ENCODE measurements at places on chromosomes 12 and 14.
A peak's percentile ranks its signal among the peaks of the same experiment; 100 is the strongest.

DNA sequence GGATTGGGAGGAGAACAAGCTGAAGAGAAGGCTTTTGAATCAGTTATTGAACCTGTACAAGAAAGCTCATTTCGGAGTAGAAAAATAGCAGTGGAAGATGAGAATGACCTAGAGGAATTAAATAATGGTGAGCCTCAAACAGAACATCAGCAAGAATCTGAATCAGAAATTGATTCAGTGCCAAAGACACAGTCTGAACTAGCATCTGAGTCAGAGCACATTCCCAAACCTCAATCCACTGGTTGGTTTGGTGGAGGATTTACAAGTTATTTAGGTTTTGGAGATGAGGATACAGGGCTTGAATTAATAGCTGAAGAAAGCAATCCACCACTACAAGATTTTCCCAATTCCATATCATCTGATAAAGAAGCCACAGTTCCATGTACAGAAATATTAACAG, 13.5 kb downstream of the MIA2 start:
- no peak for DNase-seq

DNA sequence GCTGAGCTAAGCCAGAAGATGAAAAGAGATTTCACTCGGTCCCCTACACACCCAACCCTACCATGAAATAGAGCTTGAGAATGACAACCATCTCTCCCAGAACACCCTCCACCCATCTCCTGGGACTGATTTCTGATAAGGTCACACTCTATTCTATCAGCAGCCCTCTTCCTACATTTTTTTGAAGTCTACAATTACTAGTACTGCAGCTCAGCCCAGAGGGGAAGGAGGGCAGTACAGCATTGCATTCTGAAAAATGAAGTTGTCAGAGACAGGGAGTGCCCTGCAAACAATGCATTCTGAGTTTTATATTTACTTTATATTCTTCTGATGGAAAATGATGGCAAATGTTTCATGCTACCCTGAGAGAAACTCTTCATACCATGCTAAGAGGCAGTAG, 318.5 kb downstream of the BCAT1 start:
- no peak for DNase-seq

DNA sequence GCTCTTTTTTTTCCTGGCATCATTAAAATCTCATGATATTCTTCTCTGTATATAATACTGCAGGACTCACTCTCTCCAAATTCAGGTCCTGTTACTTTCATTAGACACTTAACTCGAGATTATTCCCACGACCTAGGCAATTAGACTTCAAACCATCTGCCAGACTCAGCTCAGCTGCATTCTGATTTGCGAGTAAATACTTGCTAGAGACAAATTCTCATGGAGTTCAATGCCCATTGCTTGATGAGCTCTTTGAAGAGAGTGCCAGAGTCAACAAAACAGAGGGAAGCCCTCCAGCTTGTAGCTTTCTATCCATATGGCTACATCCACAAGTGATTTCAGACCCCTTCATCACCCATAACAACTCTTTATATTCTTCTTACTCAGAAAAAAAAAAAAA, 88.3 kb downstream of the GTF2A1 start:
- DNase-seq, result no peak

- no peak for DNase-seq
These were observed 10.1 kb downstream of the RITA1 start for GRCh38 chr12:113195598-113195997.

GRCh38 chr12:1779783-1780182, 40.6 kb upstream of the LRTM2 start:
- no peak for DNase-seq

DNA sequence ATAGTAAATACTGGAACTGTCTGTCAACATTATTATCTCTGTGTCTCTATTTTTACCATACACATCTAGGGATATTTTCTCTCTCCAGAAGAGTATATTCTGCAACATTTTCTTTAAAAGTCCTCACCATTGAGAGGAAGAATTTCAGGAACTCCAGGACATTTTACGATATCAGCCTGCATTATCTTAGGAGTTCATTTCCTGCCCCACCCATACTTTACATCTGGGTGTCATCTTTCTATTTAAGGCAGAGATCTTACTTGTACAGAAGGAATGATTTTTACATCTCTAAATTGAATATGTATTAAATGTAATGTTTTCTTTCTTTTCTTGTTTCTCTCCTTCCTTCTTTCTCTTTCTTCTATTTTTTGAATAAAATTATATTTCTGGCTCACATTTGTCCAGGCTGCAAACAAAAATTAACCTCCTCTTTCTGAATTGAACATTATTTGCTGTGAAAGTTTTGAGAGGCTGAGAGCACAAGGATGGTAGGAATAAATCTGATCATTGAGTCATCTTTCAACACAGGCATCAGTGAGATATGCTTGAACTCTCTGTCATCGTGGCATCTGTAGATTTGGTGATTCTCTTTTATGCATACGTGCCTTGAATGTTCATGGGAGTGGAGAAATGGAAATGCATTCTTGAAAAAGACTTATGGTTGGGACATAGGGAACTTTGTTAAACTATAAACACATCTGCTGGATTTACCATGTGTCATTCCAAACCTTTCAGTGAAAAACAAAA, 753.6 kb downstream of the SLC16A7 start:
- DNase-seq, result no peak

GRCh38 chr12:25723921-25724491, 170.9 kb upstream of the LMNTD1 start:
- DNase-seq, result no peak

DNA sequence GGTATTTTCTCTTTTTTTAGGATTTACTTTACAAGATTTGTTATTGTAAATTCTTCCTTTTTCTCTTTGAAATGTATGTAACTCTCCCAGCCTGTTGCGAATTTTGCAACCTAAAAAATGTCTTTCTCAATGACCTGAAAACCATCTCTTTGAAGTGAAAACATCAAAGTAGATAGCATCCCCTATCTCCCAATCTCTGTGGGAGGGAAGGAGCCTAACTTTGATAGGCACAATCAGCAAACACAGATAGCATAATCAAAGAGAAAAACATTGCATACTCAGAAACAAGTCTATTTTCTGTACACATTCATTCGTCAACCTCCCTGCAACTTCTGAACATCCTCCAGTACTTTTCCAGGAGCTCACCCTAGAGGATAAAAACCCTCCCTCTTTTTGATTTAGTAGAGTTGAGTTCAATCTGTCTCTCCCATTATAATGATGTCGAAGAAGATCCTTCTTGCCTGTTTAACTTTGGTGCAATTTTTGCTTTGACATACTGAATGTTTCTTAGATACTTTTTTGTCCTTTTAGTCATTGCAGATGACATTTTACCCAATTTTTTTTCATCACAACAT, 849.2 kb upstream of the LRFN5 start:
- no peak for DNase-seq

GRCh38 chr12:41663598-41664265, 475.6 kb downstream of the PDZRN4 start:
- no peak for DNase-seq

GRCh38 chr14:61553730-61554641, 141.3 kb upstream of the HIF1A start:
- no peak for DNase-seq

DNA sequence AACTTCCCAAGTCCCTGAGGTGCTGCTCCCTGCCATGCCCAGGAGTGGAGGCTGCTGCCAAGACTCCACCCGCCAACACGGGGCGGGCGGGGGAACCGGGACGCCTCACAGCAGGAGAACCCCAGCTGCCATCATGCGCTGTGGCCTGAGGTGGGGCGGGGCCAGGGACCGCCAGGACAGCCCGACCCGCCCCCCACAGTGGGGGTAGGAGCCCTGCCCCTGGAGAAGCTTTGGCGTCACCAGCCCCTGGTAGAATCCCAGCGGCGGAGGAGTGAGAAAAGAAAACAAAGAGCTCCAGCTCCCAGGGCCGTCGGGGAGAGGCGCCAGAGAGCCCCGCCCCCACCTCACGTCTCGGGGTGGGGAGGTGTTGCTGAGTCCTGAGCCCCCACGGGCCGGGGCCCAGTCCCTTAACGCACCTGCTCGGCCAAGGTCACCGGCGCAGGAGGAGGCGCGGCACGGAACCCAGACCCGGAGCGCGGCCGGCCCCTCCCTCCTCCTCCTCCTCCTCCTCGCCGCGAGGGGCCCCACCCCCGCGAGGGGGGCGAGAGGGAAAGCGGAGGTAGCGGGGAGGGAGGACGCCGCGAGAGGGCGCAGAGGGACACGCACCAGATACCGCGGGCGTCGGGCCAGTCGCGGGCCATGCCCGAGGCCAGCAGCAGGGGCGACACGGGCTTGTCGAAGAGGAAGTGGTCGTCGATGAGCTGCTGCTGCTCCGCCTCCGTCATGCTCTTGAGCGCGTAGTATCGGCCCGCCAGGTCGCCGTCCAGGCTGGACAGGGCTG, 1.8 kb downstream of the CKB start:
- DNase-seq, result peak; percentile 74

GRCh38 chr14:80930836-80931389, 10.6 kb downstream of the CEP128 start:
- peak; percentile 35 for DNase-seq

DNA sequence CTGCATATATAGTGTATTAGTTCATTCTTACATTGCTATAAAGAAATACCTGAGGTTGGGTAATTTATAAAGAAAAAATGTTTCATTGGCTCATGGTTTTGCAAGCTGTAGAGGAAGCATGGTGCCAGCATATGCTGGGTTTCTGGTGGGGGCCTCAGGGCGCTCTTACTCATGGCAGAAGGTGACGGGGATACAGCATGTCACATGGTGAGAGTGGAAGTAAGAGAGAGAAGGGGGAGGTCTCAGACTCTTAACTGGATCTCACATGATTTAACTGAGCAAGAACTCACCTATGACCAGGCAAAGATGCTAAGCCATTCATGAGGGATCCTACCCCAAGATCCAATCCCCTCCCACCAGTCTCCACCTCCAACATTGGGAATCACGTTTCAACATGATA, 15.9 kb upstream of the PAWR start:
- no peak for DNase-seq

DNA sequence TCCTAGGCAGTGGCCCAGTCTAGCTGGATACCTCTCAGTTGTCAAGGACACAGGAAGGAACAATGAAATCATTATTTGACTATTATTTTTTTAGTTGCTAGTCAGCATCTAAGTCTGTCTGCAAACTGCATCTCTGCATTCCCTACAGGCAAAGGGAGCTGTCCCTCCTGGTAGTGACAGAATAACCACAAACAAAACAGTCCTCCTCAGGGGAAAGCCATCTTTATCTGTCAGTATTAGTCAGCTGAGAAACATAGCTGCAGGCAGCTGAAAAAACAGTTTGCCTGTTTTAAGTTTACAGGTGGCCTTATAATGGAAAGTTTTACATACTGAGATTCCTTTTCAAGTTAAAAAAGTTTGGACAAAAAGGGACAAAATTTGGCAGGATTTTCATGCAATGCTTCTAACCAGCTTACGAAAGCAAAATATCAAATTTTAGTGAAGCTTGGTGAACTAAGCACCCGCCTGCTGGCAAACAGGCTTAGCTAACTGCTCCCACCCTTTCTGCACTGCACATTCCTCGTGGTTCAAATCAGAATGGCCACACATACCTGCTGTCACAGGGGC, 29.5 kb downstream of the SLC25A21 start:
- no peak for DNase-seq

DNA sequence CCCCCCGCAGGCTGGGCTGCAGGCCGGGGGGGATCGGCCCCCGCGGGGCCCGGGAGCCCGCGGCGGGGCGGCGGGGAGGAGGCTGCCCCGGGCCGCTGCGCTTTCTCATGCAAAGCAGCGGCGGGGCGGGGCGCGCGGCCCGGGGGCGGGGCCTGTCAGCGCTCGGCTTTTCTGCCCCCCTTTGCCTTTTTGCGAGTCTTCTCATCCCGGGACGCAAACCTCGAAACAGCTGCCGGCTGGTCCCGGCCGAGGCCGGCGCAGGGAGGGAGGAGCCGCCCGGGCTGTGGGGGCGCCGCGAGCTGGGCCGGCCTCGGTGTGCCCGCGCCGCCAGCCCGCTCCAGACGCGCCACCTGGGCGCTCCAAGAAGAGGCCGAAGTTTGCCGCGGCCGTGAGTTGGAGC, at the start of gene FZD10:
Gene FZD10 (plus strand): TSS at position 198 of the 400 bp plus-strand sequence. CDS start 479 bp downstream, outside the sequence.
- no peak for DNase-seq

- no peak for DNase-seq
These were observed 2.2 kb downstream of the ENDOU start for GRCh38 chr12:47722941-47723631.

GRCh38 chr14:88269806-88270420, 53.2 kb downstream of the KCNK10 start:
- DNase-seq, result no peak

DNA sequence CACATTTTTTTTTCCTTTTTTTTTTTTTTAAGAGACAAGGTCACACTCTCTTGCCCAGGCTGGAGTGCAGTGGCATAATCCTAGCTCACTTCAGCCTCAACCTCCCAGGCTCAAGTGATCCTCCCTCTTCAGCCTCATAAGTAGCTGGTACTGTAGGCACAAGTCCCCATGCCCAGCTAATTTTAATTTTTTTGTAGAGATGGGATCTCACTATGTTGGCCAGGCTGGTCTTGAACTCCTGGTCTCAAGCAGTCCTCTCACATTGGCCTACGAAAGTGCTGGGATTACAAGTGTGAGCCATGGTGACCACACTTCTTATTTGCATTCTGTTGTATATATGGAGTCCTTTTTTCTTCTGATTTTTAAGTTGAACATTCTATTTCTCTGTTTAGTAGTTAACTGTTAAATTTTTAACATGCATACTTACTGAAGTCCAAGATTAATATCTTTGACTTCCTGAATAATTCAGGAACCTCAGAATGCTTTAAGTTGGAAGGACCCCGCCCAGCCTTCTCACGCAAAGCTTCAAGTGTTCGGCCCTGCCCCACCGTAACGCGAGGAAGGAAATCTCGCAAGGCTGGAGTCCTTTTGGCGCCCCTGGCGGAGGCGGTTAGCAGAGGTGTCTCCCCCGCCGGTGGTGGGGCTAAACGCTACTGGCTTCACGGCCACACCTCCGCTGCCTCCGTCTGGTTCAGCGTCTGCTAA, 21.6 kb downstream of the SPATS2 start:
- DNase-seq, result peak; percentile 77

- DNase-seq, result no peak
These were observed 29.7 kb downstream of the AKAP6 start for GRCh38 chr14:32358781-32359180.

GRCh38 chr14:89212386-89213235, 204.4 kb downstream of the FOXN3 start:
- no peak for DNase-seq

DNA sequence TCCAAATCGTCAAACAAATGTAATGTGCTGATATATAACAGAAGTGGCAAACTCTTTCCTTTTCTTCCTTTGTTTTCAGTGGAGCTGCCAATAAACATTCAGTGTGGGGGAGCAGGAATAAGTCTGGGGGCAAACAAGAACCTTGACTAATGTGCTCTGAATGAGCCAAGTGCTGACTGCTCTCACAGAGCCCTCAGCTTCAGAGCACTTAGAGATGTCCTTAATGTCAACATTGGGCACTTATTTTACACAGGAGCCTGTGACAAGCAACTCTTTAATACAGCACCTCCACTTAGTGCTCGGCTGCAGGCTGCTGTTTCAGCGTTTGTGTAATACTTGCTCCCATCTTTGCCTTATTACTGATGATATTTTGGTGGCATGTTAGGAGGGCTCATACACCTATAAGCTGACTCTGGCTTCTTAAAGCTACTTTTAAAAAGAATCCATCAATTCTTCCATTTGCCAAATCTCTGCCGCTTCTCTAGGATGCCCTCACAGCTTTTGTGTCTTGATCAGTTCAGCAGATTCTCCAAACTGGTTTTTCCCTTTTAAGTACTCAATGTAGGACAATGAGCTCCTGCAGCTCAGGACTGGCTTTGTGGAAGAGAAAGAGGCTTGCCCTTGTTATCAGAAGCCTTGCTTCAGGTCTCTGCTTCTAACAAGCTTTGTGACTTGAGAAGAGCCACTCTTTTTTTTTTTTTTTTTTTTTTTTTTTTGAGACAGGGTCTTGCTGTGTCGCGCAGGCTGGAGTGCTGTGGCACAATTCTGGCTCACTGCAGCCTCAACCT, 206.6 kb downstream of the MON2 start:
- DNase-seq, result no peak

- DNase-seq, result no peak
These were observed 50.3 kb downstream of the BMAL2 start for GRCh38 chr12:27382924-27383323.
